ENCODE measurements at places on chromosomes 3 and 15.

- no peak for DNase-seq
Observed at GRCh38 chr3:141255137-141255845, 23.7 kb downstream of the PXYLP1 start.

DNA sequence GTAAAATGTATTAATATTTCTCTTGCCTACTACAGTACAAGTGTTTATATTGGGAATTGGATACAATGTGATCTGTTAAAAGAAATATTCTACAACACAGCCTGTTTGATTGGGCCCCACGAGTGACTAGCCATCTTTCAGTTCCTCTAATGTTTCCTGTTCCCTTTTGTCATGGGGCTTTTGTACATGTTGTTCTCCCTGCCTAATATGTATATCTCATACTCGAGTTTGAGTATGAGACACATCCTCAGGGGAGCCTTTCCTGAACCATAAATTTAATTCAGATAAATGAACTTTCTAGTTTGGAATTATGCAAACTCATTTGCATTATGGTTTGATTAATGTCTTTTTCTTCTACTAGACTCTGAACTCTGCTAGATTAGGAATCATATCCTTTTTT is 65.5 kb downstream of the MEF2A start:
- DNase-seq: no peak

DNA sequence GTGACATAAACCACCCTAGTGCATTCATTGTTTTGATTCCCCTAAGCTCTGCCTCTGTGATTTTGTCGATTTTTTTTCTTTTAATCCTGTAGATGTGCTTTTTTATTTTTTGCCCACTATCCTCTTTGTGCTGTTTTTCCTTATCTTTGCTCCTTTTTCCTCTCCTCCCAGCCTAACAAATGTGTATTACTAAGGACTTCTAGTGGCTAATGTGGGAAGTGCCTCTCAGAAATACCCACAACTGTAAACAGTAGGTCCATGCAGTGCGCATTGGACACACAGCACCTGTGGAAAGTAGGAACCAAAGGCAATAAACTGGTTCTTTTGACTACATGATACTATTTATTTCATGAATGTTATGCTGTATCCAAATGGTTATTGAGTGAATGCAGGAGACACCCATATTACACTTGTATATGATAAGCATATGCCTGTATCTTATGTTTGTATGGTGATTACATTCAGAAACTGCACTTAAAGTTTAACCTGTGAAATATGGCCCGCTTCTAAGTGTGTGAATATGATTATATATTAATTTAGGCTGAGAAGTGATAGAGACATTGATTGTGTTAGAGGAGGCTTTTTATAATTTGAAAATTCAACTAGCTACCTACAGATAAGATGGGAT is 147.8 kb downstream of the PLCL2 start:
- peak; percentile 48 for DNase-seq

DNA sequence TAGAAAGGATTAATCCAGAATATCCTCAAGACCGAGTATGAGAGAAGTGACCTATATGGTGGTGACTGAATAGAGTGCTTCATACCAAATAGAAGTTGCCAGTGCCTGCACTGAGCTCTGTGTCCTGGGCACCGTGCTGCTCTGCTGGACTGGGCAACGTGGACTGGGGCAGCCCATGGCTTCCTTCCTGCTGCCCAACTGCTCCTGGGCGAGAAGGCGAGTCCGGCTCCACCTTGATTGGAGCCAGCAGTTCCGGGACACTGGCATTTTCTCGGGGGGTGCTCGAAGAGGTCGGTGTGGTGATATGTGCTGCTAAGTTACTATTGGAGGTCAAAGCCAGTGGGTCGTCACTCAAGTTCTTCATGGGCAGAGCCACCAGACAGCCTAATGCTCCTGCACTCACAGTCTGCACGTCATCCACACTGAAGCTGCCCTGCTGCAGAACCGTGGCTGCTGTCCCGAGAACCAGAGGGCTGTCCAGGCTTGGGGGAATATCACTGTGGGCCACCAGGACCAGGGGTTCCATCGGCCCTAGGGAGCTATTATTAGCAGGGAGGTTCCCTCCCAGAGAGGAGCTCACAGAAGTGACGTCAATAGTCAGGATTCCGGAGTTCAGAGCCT is 14.1 kb downstream of the ZXDC start:
- DNase-seq: no peak

GRCh38 chr15:40298216-40298935 is 9.4 kb downstream of the PLCB2 start:
- DNase-seq: no peak

DNA sequence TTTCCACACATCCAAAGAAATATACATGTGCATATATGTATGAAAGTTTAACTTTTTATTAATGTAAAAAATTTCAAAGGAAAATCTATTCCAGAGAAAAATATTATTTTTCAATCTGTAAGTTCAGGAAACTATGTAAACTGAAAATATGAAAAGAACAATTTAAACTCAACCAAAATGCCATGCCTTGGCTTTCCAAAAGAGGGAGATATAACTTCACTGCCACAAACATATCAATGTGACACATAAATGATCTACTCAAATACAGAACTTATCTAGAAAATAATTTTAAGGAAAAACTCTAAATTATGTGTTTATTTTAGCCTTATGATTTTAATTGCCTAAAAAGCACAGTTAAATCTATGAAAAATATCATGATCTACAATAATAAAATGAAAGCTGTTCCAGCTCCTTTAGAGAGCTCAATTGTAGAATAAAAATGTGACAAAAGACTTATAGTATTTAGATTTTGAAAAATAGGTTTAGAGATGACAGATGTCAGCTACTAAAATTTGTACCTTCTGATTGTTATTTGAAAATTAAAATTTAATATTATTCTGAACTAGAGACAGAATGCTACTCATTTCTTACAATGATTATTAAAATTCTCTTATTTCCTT is 94.8 kb downstream of the GBE1 start:
- DNase-seq: peak; percentile 45

GRCh38 chr15:36407647-36408046 is 171.8 kb upstream of the CDIN1 start:
- peak; percentile 93 for DNase-seq

DNA sequence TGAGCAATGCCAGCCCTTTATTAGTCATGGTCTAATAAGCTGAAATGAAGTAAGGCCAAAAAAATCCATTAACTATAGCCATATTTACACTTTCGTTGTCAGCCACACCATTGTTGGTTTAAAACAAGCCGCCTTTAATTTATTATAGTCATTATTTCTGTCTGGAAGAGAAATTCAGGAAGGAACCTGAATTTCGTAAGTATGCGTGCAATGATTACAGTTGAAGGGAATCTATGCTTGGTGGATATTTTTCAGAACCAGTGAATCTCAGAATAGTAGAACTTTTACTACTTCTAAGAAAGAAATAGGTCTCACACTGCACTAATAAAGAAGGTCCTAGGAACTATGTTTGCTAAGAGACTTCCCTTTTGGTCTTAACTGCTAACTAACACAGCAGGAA is 59.1 kb downstream of the FAM43A start:
- no peak for DNase-seq

- no peak for DNase-seq
Observed at GRCh38 chr15:79919090-79919748, 22.4 kb upstream of the MTHFS start.

- DNase-seq: no peak
Observed at GRCh38 chr3:123341-123740, 73.2 kb upstream of the CHL1 start.

GRCh38 chr15:74178326-74179100 is 5.0 kb downstream of the ISLR start:
- DNase-seq: no peak

DNA sequence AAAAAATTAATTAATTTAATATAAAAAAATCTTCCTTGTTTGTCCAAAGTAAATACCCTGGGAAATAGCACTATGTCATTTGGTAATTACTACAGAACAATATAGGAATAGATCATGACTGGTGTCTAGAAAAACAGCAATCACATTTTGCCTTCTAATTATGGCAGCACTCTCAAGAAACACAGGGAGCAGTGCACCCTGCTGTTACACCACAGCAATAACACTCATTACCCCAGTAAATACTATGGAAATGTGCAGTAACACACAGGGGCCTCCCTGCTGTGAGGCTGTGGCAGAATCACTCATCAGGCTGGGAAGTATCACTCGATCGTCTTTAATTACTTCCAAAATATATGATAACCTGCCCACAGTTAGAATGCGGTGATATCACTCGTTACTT is 646.0 kb downstream of the TUSC7 start:
- peak; percentile 42 for DNase-seq

- DNase-seq: no peak
Observed at GRCh38 chr15:27086149-27086548, 115.2 kb downstream of the GABRG3 start.

- no peak for DNase-seq
Observed at GRCh38 chr3:32457971-32458471, 44.6 kb downstream of the CMTM6 start.

GRCh38 chr3:185709251-185709955 is 115.4 kb downstream of the IGF2BP2 start:
- DNase-seq: no peak

- DNase-seq: no peak
Observed at GRCh38 chr15:73233623-73234022, 135.1 kb downstream of the HCN4 start.

DNA sequence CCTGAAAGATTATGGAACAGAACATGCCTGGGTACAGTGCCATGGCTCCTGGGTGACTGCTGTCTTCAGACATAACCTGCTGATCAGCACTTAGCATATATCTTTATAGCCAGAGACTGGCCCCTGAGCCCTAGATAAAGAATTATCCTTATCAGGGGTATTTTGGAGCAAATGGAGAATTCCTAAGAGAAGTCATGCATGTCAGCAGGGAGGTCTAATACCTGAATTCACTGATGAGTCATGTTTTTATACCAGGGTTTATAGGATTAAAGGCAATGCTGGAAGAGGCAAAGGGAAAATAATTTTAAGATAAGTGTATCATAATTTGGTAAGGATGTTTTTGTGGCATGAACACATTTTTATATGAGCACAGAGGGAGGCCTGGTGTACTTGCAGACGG is 159.8 kb downstream of the ADAMTSL3 start:
- DNase-seq: no peak

DNA sequence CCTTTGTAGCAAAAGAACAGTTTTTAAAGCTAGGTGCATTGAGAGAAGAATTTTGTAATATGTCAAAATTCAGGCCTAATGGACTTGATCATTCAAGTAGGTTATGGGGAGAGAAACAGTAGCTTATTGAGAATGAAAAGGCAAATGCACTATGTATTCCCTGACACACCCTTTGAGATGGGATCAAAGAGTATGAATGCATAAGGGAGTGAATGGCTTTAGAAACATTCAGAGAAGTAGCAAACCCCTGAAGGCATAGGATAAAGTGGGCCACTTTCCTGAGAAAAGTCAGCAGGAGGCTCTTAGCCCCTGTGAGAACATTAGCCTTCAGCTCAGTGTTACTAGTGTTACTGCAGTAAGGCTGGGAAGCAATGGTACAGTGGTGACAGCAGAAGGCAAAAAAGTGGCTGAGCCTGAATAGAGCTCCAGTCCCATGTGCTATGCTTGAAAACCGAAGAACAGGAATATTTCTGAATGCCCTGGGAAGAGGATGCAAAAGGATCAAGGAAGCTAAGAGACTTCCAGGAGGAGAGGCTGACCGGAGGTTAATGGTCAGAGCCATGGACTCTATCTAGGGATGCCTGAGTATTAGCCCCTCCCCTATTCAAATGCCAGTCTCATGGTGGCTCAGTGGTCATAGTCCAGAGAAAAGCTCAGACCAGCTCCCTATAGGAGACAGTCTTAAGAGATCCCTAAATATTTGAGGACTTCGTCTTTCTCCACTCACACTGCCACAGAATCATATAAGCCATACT is 218.2 kb upstream of the SGO1 start:
- DNase-seq: no peak

GRCh38 chr3:192122832-192123594 is 604.3 kb downstream of the FGF12 start:
- DNase-seq: no peak

GRCh38 chr3:122882361-122882947 is 87.6 kb downstream of the SLC49A4 start:
- no peak for DNase-seq

DNA sequence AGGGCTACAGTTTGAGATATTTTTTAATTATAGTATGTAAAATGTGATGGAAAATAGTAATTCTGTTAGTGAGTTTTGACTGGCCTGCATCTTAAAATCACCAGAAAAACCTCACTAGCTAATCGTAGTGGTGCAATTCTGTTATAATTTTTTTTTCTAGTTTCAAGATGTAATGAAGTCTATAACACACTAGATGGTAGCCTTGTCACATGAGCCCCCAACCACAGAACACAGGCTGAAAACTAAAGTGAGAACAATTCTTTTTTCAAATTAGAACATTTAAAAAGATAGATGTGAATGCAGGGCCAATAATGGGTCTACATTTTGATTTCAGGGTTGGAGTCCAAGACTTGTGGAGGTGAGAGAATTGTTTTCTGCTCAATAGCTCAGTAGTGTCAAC is 83.3 kb upstream of the KCNH8 start:
- no peak for DNase-seq

DNA sequence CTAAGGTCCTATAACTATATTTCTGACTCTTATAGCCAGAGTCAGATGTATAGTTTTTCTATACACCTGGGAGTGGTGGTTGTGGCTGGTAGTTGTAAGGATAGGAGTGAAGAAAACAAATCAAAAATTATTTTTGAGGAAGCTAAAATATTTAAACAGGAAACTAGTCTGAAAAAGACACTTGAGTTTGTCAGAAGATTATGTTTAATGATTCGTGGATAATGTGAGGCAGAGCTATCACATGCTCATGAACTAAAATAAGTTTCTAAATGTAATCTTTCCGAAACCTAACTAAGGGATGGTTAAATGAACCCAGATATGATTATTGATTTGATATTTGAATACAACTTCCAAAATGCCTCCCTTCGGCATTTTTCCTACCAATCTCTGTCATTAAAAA is 30.4 kb downstream of the GABRR3 start:
- DNase-seq: no peak

DNA sequence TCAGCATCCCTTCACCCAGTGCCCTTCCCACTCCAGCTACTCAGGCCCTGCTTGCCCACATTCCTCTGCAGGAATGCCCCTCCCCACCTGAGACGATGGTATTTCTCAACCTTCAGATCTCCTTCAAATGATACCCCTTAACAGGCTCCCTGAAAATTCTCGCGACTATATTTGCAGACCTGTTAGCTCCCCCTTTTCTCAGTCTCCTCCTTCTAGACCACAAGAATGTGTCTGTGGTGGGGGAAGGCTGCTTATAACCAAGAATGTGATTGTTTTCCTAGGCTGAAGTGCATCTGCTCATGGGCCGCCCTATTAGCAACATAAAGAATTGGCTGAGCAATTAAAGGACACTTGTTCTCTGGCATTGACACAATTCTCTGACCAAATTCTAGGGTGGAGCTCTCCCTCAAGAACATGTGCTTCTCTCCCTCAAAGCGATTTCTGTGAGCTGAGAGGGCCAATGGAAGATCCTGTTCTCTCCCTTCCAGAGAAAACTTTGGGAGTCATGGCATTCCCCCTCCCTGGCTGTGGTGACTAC is 19.1 kb upstream of the LIMD1 start:
- DNase-seq: peak; percentile 77

- no peak for DNase-seq
Observed at GRCh38 chr3:196049653-196050052, 32.2 kb downstream of the TFRC start.
